ENCODE measurements at places on chromosomes 5 and 9.

DNA sequence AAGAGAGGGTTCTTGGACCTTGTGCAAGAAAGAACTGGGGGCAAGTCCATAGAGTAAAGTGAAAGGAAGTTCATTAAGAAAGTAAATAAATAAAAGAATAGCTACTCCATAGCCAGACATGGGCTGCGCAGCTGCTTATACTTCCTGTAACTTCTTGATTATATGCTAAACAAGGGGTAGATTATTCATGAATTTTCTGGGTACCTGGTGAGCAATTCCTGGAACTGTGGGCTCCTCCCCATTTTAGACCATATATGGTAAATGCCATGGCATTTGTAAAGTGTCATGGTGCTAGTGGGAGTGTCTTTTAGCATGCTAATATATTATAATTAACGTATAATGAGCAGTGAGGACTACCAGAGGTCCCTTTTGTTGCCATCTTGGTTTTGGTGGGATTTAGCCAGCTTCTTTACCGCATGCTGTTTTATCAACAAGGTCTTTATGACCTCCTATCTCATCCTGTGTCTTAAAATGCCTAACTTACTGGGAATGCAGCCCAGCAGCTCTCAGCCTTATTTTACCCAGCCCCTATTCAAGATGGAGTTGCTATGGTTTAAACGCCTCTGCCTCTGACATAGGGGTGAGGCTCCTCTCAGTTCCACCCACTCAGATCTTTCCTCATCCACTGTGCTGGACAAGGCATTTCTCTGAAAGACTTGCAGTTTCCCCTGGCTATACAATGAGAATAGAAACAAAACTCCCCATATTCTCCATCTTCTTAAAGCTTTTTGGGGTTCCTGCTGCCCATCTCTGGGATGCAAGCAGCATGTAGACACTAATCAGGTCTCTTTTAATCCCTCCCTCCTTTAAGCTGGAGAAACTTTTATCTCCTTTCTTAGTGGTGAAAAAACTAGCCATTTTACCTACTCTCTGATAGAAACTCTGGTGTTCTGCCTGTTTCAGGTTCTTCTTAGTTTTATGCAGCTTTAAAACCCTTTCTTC is 91.2 kb downstream of the ARRDC3 start:
- no peak for DNase-seq

DNA sequence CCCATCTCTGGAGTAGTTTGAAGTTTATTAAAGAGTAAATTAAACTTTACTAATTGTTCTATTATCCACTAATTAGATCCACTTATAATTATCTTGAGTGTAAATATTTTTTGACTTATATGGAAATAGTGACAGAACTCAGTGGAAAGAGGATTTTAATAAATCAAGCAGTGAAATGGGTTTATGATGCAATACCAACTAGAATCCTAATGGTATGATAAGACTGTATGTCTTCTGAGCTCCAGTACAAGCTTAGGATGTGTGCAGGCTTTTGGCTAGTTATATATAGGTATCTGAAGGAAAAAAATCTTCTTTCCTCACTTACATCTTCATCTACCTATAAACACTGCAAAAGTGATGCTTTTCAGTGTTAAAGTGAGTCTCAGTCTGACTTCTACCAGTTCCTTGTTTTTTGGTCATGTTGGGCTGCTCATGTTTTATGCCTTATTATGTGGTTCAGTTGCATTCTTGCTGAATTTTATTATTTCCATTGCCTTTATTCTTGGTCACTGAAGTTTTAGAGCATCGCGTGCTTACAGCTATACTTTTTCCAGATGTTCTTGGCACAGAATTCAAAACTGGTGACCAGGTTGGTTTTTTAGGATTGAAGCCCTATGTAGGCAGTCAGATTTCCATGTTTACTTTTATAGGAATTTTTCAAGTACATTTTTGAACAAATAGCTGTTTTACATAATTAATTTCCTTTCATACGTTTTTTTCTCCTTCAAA is 30.5 kb downstream of the XRCC4 start:
- no peak for DNase-seq

GRCh38 chr9:8738945-8739344 is 939.4 kb upstream of the DMAC1 start:
- DNase-seq, result no peak

GRCh38 chr5:172531704-172532026 is 77.3 kb upstream of the SH3PXD2B start:
- DNase-seq, result no peak

DNA sequence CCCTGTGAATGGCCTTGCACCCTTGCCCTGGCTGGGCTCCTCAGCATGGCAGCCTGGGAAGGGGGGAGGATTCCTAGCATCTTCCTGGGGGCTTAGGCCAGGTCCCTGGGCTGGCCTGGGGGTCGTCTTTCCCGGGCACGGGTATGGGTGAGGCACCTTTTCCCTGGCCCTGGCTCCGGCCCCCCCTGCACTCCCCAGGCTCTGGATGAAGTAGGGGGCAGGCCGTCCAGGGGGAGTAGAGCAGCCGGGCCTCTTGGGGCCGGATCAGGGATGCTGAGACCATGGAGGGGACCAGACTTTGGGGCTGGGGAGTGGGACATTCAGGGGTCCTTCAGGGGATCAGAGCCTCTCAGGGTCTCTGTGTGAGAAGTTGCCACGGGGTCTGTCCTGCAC is 6.6 kb downstream of the RXRA start:
- DNase-seq, result no peak

DNA sequence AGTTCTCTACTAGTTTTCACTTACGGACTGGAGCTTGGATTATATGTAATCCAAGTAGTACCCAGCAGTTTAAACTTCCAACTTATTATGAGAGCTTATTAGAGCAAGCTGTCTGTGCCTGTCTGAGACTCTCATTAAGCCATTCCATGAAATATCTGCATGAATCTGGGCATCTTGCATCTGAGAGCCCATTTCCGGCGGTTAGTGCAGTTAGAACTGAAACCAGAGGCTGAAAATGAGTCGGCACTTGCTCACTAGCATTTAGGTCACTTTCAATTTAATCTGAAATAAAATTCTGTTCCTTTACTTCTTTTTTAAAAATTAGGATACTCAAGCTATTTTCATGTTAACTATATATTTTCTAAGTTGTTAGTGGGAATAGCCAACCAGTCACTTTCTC is 102.2 kb downstream of the MEGF10 start:
- DNase-seq, result no peak

GRCh38 chr5:126274763-126275125 is 148.5 kb upstream of the GRAMD2B start:
- DNase-seq, result no peak

GRCh38 chr5:55347786-55348185 is 40.0 kb downstream of the MTREX start:
- no peak for DNase-seq

Measured in lung (tissue), 17 donors.